Hematopoietic multipotent progenitor cell treated with erythropoietin and hydrocortisone succinate and interleukin-3 and kit ligand, for 6 days (in vitro differentiated cells): ENCODE measurements at places on chromosomes 7 and 10.
A peak's percentile ranks its signal among the peaks of the same experiment; 100 is the strongest.

DNA sequence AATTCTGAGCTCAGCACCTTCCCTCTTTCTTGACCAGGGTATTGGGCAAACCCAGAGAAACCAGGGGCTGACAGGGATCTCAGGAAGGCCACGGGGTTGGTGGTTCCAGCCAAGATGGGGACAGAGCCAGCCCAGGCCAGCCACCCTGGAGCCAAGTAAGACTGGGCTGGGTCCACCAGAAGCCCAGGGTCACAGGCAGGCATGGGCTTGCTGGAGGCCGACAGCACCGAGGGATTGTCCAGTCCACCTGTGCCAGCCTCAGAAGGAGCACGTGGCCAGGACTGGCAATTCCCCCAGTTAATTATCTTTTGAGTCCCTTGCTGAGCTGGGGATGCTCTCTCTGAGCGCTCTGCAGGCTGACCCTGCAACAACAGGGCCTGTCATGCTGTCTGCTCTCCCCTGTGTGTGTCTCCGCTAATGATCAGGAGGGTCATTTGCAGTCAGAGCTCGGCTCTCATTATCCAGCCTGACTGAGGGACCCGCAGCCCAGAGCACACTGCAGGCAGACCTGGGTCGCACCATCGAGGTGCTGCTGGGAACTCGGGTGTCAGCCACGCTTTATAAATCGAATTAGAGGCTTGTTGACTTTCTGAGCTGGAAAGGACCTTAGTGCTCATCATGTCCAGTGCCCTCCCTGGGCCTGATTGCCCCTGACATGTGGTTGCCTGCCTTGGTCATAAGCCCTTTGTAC is 69.5 kb upstream of the PPIF start:
- DNase-seq = no peak

DNA sequence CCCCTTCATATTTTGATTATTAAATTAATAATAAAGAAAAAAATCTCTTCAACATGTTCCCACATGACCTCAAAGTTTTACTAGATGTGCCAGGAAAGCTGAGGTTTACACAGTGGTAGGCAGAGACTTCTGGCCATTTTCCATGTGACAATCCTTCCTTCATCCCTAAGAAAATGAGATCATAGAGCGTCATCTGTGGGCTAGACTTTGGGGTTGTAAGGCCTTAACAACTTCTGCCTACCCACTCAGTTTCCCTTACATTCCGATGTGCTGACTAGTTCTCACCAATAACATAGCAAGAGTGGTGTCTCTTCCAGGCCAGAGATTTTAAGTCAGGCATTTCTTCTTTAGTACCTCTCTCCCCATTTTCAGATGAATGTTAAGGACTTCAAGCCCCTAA is 171.1 kb upstream of the PHF14 start:
- no peak for DNase-seq

DNA sequence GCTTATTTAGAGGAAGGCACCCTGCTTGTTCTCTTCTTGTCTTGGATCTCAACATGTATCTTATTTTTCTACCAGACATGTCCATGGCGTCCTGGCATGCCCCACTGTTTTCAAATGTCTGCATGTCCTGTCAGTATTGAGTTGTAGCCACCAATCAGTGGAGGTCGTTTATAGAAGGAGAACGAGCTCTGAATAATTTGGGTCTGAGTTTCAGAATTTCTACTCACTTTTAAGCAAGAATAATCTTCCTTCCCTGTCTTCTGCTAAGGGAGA is 2.9 kb upstream of the HOXA13 start:
- DNase-seq = no peak

GRCh38 chr7:82778021-82778420 is 334.4 kb upstream of the CACNA2D1 start:
- no peak for DNase-seq

DNA sequence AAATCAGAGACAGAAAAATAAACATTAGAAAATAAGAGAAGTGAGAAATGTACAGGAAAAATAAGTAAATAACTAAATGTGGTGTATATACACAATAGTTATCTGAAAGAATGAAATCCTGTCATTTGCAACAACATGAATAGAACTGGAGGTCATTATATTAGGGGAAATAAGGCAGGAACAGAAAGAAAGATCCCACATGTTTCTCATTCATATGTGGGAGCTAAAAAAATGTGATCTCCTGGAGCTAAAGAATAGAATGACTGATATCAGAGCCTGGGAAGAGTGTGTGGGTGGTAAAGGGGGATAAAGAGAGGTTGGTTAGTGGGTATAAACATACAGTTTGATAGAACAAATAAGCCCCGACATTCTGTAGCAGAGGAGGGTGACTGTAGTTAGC is 27.3 kb downstream of the PLXDC2 start:
- no peak for DNase-seq

DNA sequence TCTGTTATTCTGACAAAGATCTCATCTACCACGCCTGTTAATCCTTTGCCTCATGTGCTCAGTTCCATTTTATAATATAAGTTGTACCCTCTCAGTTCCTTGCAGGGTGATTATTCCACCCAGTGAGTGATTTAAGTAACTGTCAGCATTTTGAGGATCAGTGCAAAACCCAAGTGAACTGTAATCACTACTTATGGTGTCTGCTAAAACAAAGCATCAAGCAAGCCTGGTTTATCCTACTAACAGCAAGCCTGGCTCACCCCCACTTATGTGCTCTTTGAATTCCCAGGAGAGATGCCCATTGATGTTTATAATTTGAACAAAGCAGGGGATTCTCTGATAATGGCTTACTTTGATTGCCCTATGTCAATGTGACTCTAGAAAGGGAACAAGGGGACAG is 186.8 kb upstream of the LRGUK start:
- DNase-seq = no peak

DNA sequence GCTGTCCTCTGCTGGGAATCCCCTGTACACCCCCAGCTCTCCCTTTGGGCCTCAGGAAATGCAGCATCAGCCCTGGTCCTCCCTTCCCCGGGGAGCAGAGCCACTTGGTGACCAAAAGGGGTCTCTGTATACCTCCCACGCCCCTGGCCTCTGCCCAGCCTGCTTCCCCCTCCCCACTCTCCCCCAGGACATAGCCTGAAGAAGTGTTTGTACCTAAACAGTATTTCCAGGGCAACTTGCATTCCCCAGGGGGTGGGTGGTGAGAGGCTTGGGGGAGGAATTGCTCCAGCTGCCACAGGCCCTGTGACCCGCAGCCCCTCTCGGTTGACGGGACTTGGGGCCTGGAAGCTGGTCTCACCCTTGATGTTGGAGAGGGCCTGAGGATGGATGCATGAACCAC is 39.3 kb downstream of the TMEM270 start:
- no peak for DNase-seq

GRCh38 chr10:73110345-73110849 is at the start of gene NUDT13:
TSS of gene NUDT13 (plus strand) at chr10:73110455. CDS start at chr10:73114366, 3,911 bp downstream.
- peak; percentile 92 for DNase-seq

DNA sequence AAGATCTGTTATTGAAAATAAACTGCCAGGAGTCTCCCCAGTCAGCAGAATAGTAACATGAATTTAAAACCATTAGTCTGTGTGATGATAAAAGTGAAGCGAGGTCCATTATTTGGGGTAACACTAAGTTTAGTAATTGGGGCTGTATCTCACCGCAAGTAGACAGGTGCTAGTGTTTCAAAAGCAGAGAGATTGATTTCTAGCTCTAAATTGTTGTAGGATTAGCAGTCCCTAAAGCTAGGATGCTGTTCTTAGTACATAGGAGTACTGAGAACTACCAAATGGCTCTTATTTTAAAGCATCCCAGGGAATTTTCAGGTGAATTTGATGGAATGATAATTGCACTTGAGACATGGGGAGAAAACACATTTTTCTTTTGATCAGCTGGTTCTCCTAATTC is 70.5 kb downstream of the CPED1 start:
- DNase-seq = no peak

- no peak for DNase-seq
These were observed 29.9 kb downstream of the CDK14 start for GRCh38 chr7:90626013-90626412.

GRCh38 chr10:15462253-15462897 is 91.3 kb upstream of the FAM171A1 start:
- DNase-seq = no peak

- DNase-seq = no peak
These were observed 302.1 kb downstream of the ABCA13 start for GRCh38 chr7:48473205-48473865.

DNA sequence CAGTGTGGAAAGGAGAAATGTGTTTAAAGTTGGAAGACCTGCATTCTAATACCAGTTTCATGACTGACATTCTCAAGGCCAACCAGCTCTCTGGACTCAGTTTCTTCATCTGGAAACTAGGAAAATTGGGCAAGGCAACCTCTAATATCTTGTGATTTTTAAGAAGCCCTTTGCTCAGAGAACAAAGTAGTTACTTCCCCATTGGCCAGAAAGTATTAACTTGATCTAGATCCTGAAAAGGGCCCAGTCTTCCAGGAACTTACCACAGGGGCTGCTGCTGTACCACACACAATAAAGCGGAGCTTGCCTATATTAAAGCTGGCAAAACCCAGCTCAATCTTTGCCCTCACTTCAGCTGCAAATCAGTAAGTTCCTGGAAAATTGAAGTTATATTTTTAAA is 155.6 kb upstream of the ADO start:
- peak; percentile 2 for DNase-seq
